ENCODE measurements at places on chromosomes 5 and 9.

DNA sequence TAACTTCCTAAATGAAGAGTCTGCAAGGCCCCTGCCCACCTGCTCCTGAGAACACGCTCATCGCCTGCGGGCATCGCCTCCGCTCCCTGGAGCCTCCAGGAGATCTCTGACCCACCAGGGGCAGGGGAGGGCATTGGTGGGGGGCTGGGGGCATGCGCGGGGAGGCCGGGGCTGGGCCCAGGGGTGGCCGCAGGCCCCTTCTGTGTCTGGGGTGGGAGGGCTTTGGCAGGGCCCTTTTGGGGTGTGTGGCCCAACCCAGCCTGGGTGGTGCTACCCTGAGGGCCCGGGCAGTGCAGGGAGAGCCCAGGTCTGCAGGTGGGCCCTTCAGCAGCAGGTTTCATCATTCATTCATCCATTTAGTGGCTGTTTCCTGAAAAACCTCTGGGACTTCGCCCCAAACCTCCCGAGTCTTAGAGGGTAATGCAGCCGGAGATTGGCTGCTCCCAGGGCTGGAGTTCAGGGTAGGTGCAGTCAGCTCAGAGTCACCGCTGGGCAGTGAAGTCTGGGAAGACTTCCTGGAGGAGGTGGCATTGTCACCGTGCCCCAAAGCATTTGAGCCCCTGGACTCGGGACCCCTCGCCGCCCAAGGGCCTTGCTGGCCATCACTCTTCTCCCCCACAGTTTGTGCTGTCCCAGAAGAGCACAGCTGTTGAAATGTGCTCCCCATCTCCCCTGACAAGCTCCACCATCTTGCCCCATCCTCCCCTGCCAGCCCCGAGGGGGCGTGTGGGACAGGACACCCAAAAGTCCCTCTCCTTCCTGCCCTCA is 255.1 kb downstream of the PARP8 start:
- DNase-seq: no peak

DNA sequence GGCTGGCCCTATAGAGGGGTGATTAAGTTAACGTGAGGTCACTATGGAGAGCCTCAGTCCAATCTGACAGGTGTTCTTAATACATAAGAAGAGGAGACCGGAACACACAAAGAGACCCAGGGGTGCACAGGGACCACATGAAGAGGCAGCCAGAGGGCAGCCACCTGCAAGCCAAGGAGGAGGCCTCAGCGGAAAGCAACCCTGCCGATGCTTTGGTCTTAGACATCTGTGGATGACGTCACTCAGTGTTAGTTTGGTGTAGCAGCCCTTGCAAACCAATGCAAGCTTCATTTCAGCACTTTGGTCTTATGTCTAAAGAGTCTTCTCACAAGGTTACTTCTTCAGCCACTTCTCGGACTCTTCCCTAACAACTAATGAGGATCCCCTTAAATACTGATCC is 47.6 kb upstream of the GRHPR start:
- DNase-seq: no peak

GRCh38 chr9:97936998-97937397 is 974 bp downstream of the HEMGN start:
- no peak for DNase-seq

DNA sequence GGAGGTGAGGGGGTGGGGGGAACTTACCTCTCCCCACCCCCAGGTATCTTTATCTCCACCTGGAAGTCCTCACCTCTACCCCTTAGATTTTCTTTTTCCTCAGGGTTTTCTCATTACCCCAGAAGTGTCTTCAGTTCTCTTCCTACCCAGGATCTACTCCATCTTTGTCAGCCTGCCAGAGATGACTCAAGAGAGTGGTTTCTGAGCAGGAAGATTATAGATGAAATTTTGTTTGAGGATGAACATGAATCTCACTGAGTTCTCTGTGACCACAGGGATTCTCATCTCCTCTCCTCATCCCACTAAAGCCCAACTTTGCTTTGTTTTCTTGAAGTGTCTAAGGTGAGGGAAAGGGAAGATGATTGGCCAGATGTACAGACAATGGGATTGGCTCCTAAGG is 5.2 kb upstream of the HINT2 start:
- no peak for DNase-seq

DNA sequence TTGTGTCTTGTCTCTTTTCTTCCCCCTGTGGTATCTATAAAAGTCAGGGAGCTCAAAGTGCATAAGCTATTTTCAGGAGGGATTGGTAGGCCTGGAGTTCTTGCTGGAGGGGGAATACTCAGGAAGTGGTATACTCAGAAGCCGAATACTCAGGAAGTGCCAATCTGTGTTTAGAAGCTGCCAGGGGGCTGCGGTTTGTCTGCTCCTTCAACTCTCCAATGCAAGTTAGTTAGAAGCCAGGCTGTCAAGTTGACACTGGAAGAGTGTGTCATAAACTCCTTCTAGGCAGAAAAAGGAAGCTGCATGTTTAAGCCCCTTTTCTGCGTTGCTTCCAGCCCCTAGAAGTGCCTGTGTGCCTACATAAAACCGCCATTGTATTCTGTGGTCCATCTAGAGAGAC is 366.5 kb downstream of the TAF11L14 start:
- DNase-seq: no peak

GRCh38 chr9:78280982-78281668 is 15.8 kb upstream of the PSAT1 start:
- DNase-seq: no peak

DNA sequence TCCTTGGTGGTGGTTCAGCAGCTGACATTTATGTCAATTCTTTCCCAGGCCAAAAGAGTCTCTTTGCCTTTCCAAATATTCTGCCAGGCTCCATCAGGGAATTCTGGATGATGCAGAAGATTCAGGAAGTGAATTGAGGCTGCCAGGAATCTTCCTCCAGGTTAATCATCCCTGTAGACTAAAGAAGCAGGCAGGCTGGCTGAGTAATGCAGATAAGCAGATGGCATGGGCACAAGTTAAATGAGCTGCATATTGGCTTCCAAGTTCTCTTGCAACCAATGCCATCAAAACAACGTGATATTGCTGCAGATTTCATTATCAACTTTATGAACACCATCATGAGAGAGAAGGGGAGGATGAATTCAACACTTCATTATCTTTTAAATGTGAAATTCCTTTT is 324.5 kb downstream of the KCNN2 start:
- no peak for DNase-seq

DNA sequence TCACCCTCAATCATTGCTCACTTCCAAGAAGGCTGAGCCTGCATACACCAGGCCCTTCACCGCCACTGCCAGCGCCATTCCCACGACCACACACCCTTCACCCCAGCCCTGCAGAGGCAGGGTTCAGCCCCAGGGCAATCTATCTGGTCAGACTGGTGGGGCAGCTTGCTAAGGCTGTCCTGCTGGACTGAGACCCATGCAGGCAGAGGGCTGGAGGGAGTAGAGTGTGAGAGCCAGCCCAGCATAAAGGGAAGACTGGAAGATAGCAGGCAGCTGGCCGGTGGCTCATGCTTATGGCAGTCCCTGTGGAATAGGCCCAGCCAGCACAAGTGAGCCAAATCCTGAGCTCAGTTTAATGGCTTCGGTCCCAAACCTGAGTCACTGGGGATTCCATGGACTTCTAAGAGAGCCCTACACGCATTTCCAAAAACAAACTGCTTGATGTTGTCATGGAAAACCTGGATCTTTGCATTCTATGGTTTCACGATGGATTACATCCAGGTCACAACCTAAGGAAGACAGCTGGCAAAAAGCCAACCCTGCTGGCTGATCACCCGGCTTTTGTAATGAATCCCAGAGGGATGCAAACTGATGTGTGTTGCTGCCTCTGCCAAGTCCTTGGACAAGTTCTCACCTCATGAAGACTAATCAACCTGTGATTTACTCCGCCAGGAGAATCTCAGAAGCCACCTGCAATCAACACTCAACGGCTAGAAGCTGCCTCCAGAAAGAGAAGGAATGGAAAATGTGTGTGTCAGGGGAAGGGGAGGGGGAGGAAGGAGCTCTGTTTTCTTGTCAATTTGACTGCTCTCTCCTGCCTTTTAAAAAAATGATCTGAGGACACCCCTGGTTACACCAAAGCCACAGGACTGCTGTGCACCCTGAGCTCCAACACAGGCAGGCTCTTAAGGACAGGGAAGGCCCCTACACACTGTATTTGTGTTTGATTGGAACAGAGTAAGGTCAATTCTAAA is 143.6 kb downstream of the LHFPL2 start:
- no peak for DNase-seq

DNA sequence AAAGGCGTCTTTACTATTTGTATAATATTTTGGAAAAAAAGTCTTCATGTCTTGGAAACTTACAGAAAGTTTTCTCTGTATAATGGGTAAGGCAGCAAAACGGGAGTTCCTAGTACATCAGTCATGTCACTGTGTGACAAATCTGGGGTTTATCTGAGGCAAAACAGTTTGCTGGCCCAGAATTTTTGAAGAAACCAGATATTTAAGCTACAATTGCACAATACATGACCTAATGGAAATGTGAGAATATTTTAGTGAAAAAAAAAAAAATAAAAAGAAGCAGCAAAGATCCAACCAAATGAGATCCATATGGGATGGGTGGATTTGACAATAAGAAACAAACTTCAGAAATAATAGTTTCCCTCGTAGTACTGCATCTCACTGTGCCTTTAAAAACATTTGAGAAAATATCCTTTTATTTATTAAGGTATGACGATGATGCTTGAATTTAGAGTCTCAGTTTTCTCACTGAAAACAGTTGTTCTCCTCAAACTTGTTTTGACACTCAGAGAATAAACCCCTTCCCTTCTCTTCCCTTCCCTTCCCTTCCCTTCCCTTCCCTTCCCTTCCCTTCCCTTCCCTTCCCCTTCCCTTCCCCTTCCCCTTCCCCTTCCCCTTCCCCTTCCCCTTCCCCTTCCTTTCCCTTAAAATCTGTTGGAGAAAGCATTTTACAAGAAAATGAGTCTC is 180.5 kb upstream of the TUT7 start:
- DNase-seq: no peak

DNA sequence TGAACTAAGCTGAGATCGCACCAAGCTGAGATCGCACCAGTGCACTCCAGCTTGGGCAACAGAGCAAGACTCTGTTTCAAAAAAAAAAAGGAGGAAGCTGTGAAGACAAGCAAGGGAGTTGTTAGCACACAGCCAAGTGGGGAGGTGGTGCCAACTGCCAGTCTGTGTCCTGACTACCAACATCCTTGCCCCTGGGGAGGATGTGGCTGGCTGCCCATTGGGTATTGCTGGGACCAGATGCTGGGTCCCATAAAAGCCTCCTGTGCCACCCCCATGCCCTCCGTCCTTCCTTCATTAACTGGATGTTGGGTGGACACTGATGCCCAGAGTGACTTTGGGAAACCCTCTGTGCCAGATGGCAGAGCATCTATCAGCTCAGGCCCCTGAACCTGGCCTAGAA is 157.1 kb upstream of the COL5A1 start:
- no peak for DNase-seq

GRCh38 chr5:72464071-72464470 is 43.1 kb downstream of the ZNF366 start:
- DNase-seq: no peak

- DNase-seq: no peak
These were observed 35.7 kb downstream of the EXD3 start for GRCh38 chr9:137387114-137387890.

GRCh38 chr9:131111186-131111853 is 14.1 kb upstream of the NUP214 start:
- DNase-seq: no peak

GRCh38 chr9:74577956-74578355 is 80.8 kb downstream of the RORB start:
- DNase-seq: no peak

GRCh38 chr5:156824800-156825199 is 25.3 kb upstream of the PPP1R2B start:
- no peak for DNase-seq

- peak; percentile 3 for DNase-seq
These were observed 482.9 kb downstream of the AGTPBP1 start for GRCh38 chr9:85258823-85259370.

DNA sequence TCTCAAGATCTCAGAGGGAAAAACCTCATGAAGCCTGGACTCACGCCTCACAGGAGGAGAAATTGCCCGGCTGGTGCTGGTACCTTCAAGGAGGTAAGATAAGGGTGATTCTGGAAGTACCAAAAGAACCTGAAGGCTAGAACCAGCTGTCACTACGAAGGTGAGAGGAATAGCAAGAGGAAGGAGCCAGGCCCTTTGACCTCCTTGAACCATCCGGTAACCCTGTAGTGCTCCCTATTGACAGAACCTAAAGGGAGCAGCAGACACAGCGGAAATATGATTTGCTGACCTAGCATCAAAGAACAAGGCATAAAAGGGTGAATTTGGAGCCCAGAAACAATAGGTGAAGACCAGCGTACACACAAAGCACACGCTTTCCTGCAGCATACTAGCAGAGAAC is 92.2 kb downstream of the DOCK8 start:
- DNase-seq: no peak

DNA sequence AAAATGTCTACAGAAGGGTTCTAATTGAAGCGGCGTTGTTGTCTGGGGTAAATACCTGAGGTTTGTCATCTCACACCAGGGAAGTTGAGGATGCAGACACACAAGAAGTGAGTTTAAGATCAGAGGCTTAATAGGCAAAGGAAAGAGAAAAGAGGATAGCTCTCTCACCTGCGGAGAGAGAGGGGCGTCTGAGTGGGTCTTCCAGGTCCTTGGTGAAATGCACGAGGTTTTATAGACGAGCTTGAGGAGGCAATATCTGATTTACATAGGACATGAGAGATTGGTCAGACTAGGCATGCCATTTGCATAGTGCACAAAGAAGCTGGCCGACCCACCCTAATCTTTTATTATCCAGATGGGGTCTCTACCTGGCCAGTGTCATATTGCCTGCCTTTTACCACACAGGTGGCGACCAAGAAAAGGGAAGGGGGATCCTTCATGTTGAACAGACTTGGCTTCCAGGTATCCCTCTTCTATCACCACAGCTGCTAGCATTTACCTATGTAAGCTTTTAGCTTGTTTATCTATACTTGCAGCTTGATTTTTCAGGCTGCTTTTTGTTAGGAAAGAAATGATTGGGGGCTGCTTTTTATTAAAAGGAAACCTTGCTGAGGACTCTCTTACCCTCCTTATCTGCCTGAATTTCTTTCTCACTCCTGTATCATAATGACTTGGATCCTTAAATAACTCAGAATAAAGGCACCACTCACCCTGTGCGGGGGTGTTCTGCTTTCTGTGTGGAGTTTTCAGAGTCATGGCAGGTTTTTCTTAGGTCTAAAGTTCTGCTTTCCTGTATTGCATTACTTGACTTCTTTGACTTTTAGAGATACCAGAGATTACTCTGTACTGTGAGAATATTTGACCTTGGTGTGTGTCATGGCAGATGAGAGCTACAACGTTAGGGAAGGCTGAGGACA is 9.4 kb upstream of the GLT6D1 start:
- DNase-seq: no peak

- DNase-seq: no peak
These were observed 42.1 kb downstream of the CXXC5 start for GRCh38 chr5:139690064-139690802.

- no peak for DNase-seq
These were observed 24.6 kb downstream of the GFI1B start for GRCh38 chr9:133003071-133003461.

- DNase-seq: no peak
These were observed 317.7 kb downstream of the PDE4D start for GRCh38 chr5:59575648-59576445.

DNA sequence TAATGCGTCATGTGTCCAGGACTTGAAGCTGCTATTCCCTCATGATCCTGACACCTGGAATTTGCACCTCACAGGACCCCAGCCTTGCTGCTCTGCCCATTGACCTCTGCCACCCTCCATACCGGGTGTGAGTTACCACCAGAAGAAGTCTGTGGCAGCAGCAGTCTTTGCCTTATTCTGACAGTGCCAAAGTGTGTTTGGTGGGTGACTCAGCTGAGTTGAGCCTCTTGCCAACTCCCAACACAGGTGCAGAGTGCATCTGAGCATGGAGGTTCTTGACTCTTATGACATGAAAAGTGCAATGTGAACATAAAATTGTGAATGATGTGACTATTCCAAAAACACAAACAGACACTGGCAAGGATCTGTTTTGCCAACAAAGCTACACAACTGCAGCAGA is 1166.5 kb upstream of the CDH18 start:
- DNase-seq: no peak

All from GM18507 (cell line).